GM13976 (cell line): ENCODE measurements at places on chromosomes 16 and 17.

DNA sequence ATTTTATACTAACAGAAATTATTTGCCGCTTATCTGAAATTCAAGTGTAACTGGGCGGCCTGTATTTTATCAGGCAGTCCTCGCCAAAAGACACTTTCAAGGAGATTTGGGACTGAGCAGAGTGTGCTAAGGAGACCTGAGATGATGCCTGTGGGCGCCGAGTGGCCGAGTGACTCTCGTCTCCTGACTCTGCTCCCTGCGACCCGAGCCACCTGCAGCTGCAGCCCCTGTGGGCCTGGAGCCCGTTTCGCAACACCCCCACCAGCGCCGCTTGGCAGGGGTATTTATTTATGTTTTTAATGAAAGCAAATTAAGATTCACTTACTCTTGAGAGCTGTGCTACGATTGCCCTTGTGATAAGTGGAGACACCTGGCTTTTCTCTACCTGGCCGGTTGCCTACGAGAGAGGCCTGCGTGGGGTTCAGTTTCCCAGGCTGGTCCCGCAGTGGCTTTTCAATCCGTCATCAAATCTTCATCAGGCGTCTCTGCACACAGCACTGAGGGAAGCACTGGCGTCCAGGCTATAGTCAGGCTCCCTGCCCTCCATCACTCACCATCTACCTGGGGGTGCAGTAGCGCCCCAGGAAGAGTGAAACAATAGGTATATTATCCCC, 124.0 kb downstream of the SEC14L1 start:
- no peak for DNase-seq

DNA sequence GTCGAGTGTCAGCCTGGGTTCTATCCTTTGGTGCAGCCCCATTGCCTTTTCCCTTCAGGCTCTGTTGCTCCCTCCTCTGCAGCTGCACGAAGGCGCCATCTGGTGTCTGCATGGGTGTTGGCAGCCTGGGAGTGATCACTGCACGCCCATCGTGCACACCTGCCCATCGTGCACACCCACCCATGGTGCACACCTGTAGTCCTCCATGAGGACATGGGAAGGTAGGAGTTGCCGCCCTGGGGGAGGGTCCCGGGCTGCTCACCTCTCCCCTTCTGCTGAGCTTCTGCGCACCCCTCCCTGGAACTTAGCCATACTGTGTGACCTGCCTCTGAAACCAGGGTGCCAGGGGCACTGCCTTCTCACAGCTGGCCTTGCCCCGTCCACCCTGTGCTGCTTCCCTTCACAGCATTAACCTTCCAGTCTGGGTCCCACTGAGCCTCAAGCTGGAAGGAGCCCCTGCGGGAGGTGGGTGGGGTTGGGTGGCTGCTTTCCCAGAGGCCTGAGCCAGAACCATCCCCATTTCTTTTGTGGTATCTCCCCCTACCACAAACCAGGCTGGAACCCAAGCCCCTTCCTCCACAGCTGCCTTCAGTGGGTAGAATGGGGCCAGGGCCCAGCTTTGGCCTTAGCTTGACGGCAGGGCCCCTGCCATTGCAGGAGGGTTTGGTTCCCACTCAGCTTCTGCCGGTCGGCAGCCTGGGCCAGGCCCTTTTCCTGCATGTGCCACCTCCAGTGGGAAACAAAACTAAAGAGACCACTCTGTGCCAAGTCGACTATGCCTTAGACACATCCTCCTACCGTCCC, 2.9 kb downstream of the CTRL start:
- DNase-seq = peak; percentile 92

- DNase-seq = no peak
These were observed 163.5 kb downstream of the CDH8 start for GRCh38 chr16:61872778-61873119.

DNA sequence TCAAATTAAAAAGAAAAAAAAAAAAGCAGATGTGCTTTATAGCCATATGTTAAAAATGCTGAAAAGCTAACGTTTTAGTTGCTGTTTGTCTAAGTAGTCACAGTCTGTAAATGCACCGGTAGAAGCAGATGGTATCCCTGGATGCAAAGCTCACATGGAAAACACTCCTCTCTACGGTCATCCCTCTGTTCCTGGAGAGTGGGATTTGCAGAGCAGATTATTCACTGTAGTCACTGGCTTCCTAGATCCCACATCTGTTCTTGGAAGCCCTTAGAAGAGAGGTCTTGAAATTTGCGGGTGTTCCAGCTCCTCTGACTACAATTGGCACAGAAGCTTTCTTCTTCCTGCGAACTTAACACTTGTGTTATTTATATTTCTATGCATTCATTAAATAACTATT, 186.6 kb downstream of the PMP22 start:
- DNase-seq = no peak

GRCh38 chr17:69227541-69227940, 1.1 kb downstream of the ABCA10 start:
- no peak for DNase-seq

DNA sequence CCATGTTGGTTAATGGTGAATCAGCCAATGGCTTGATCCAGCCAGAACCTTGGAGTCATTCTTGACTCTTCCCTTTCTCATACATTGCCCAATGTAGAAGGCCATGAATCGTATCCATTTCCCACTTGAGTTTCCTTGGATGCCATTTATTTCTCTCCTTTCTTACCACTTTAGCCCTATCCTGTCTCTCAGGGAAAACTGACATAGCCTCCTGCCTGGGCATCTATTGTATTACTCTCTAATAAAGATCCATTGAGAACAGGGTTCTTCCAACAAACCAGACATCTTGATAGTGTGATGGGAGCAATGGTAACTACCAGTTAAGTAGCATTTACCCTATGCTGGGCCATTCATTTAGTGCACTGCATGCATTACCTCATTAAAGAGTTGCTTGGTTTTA, 104.2 kb upstream of the CDH11 start:
- no peak for DNase-seq

DNA sequence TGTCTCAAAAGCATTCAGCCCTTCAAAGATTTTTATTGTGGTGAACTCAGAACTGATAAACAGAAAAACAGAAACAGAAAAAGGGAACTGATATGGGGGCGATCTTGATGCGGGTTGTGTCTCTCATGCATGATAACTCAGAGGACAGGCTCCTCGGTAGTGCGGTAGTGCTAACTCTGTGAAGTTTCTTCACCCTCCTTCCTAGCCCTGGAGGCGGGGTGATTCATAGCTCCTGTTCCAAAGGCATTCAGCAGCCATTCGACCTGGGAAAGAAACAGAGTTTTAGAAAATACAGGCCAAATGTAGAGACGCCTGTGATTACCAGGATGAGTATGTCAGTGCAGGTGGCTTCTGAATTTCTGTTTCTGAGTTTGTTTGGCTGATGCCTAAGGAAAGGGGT, 5.5 kb upstream of the MAF start:
- peak; percentile 28 for DNase-seq

- DNase-seq = no peak
These were observed 317.3 kb downstream of the SLC39A11 start for GRCh38 chr17:72775237-72775636.
